ENCODE measurements at places on chromosomes 4 and X.

- DNase-seq = no peak
Measured at GRCh38 chrX:23478561-23478960, 143.9 kb downstream of the PTCHD1 start.

DNA sequence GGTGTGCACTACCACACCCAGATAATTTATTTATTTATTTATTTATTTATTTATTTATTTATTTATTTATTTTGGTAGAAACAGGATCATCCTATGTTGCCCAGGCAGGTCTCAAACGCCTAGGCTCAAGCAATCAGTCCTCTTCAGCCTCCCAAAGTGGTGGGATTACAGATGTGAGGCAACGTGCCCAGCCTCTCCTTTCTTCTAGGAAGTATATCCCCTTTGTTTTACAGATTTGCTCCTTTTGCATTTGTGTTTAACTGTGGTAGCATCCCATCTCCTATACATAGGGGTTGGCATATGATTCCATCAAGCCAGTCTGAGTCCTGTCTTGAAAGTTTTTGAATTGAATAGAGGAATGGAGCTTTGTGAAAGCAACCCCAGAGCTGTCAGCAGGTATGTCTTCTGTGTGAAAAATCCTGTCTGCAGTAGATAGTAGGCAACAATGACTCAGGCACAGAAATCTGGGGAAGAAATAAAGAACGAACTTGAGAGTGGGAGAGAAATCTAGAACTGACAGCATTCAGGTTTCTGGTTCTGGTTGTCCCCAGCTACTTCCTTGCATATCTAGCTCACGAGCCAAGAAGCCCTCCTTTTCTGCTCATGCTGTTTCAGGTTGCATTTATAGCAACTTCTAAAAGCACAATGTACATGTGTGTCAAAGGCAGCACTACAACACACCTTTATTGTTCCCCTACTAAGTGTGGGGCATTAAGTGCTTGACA, 113.7 kb upstream of the LSM6 start:
- no peak for DNase-seq

GRCh38 chr4:188864741-188865140, 725.5 kb downstream of the TRIML1 start:
- DNase-seq = no peak

DNA sequence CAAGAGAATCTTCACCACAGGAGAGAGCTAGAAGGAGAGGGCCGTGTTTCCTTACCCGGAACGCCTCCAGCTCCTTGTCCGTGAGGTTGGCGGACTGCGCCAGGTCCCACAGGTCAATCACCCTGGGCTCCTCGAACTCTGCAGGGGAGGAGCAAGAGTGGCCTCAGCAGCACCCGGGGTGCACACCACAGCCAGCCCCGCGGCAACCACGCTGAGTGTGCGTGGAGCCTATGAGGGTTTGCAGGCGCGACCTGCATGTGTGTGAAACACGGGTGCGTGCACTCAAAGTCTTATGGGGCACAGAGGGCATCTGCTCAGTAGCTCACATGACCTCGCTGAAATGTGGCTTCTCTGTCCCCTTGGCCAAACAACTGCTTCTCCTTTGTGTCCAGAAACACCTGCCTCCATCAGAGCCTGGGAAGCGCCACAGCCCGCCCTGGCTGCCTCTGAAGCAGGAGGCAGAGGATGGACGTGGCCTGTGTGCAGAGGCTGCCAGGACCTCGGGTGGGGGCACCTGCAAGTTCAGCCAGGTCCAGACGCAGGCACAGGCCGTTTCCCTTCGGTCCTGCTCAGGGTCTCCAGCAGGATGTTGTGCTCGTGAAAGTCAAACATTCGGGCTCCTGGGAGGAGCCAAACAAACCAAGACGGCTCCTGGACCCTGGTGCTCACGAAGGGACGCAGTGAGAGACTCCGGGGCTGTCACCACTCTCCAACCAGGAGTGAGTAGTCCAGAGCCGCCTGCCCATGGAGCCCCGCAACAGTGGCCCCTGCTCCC, 16.0 kb downstream of the LRPAP1 start:
- no peak for DNase-seq

- DNase-seq = no peak
Measured at GRCh38 chr4:3476936-3477749, 14.0 kb downstream of the DOK7 start.

- no peak for DNase-seq
Measured at GRCh38 chr4:2900741-2901140, 57.1 kb downstream of the ADD1 start.

DNA sequence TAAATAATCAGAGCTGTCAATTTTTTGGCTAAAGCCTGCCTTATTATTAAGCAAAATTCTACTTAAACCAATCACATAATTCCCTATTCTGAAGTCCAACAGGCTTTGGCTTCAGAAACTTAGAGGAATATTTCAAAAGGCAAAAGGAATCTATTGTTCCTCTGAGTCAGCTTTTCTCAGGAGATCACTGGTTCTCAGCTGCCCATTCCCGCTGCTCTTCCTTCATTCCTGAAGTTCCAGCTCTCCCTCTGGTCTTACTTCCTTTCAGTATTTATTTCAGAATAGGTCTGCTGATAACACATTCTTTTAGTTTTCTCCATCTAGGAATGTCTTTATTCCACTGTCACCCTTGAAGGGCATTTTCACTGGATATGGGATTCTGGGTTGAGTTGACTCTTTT, 133.7 kb downstream of the SOWAHB start:
- peak; percentile 66 for DNase-seq

DNA sequence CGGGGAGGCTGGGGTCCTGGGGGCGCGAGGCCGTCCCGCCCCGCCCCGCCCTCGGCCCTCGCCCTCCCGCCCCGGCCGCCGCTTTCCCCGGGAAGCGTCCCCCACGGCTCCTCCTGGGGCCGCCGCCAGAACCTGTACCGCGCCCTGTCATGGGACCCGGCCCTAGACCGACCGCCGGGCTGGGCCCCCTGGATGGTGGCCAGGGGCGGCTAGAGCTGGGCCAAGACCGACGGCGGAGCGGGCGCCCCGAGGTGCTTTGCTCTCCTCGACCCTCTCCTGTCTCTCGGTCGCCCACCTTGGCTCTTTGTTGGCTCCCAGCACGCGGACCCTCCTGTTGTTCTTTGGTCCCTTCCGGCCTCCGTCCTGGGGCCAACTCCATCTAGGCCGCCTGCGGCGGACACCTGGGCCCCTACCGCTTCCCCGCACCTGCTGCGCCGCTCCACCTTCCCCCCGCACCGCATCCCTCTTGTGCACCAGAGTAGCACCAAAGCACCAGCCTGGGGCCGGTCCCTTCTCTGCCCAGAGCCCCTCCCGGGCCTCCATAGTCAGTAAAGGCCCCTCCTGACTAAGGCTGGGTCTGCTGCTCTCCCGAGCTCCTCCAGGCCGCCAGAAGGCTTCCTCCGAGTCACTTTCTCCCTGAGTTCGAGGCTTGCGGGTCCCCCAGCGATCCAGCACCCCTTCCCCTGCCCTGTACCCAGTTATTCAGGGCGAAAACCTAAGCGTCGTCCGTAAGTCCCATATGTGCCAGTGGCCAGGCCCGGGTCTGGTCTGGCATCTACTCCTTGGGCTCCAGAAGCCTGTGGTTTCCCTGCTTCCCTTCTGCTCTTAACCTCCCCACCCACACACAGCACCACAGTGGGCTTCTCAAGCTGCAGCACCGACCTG, 587 bp downstream of the TACC3 start:
- DNase-seq = no peak

- no peak for DNase-seq
Measured at GRCh38 chrX:12332786-12333347, 194.6 kb downstream of the FRMPD4 start.

All from choroid plexus epithelial cell (primary cell).